ENCODE measurements at places on chromosomes 2 and 18. TPM values are rescaled to one million over a fixed set of nuclear protein-coding genes. Genes with fewer than 3 reads are reported as not detected.

The REG3A gene
- not detected for total RNA-seq

The TCF23 gene
- not detected for total RNA-seq

The COPS8 gene
- 86.7 TPM for total RNA-seq

The COL4A4 gene
- 3.0 TPM for total RNA-seq

The ANKRD30B gene
- not detected for total RNA-seq

The RAX gene
- total RNA-seq: not detected

The DNMT3A gene
- total RNA-seq: 24.9 TPM

The NT5DC4 gene
- not detected for total RNA-seq

The INPP1 gene
- total RNA-seq: 12.4 TPM

The CD8B gene
- 0.62 TPM for total RNA-seq

The ZRANB3 gene
- total RNA-seq: 1.4 TPM

GRCh38 chr18:22900558-22901238 is 32.4 kb upstream of the RBBP8 start:
- no peak for DNase-seq

DNA sequence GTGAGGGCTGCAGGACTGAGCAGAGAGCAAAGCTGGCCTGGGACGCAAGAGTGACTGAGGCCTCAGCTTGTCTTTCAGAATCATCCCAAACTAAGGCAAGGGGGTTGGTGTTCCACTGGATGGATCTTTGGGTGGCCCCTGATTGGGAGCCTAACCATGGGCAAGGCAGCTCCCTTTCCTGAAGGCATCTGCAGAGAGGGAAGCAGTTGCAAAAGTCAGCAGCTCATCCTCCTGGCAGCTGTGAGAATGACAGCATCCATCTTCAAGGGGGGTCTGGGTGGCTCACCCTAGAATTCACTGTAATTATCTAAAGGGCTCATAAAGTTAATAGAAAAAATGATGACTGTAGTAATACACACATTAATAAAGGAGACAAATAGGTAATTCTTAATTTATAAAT is 46.5 kb upstream of the RAB31 start:
- no peak for DNase-seq

DNA sequence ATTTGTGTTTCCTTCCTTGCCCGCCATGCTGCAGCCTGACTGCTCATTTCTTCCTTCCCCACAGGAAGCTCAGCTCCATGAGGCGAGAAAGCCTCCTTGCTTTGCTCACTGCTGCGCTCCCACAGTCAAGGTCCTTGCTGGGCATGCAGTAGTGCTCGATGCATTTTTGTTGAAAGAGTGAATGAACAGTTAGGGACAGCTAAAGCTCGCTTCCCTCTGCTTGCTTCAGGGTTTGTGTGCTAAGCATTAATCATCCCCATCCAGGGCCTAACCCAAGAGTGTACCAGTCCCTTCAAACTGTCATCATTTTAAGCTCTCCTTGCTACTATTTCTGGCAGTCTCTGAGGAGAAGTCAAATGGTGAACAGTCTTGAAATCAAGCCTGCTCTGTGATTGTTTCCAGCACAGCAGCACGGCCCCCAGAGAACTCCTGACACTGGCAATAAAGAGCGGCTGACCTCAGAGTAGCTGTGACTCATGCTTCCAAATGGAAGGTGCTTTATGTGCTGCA is 171.7 kb upstream of the SOX11 start:
- no peak for DNase-seq

- DNase-seq: no peak
These were observed 308.6 kb downstream of the PIEZO2 start for GRCh38 chr18:10840743-10841142.

GRCh38 chr2:170433448-170433847 is 255.5 kb downstream of the MYO3B start:
- DNase-seq: no peak

DNA sequence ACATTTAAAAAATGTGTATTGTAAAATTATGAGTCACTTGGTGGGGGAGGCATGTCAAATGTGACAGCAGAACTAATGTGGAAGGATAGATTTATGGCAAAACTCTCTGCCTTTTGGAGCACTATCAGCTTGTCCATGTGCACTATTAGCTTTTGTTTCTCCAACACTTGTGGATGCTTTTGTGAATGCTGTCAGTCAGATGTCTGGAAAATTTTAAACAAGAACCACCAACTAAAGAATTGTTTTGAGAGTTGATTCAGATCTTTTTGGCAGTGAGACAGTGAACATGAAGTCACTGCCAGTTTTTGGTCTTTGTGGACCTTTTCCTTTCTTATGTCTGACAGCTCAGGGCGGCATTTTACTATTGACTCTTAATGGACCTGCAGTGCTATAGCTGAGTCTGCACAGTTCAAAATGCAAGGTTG is 72.4 kb downstream of the KIAA1328 start:
- DNase-seq: no peak

GRCh38 chr18:60668583-60668982 is 296.0 kb upstream of the MC4R start:
- no peak for DNase-seq

DNA sequence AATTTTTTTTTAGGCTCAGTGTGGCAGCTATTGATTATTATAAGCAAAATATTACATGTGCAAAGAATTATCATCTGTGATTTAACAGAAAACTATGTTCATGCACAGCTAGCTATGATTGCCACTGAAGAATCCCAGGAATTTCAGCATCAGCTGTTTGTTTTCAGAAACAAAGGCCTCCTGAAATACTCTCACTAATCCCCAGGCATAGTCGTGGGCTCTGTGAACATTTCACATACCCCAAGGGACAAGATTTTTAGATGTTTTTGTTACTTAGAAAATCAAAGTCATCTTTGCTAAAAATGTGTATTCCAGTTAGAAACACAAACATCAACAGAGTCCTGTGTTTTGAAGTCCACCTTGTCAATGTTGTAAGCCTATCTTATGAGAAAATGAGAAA is 156.1 kb downstream of the MYO1B start:
- no peak for DNase-seq

- DNase-seq: no peak
These were observed 71.1 kb upstream of the DSC1 start for GRCh38 chr18:31233621-31234275.

GRCh38 chr2:54881759-54882158 is 158.3 kb downstream of the EML6 start:
- DNase-seq: no peak

DNA sequence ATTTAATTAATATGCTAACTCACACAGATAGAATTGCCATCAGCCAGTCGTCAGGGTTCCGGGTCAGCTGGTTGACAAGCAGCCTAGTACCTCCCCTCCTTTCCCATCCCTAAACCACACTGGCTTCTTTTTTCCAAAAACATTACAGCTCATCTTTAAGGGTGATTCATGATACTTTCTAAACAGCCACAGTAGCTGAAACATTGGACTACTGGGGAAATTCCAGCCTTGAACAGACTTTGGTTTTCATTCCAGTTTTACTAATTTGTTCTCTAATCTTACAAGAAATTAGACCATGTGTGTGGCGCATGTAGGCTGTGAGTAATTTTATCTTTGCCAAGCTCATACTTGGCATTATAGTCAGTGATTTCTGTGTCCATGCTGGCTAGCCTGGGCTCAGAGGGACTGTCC is 110.8 kb downstream of the FMNL2 start:
- no peak for DNase-seq

DNA sequence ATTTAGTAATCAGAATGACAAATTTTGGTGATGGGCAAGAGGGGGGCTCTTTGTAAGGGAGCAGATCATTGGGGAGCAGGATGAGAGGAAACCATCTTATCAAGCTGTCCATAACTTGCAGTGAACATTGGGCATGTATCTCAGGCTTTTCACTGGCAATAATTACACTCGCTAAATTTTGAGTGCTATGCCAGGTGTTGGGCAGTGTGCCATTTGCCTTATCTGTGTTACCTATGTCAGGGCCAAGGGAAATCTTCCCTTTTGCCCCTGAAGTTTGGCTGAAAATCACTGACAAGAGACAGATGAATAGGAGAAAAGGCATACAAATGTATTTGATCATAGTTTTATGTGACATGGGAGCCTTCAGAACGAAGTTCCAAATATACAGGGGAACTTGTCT is 39.0 kb downstream of the NOSTRIN start:
- DNase-seq: no peak

DNA sequence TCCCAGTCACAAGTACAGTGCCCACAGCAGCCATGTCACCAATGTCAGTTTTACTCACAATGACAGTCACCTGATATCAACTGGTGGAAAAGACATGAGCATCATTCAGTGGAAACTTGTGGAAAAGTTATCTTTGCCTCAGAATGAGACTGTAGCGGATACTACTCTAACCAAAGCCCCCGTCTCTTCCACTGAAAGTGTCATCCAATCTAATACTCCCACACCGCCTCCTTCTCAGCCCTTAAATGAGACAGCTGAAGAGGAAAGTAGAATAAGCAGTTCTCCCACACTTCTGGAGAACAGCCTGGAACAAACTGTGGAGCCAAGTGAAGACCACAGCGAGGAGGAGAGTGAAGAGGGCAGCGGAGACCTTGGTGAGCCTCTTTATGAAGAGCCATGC is 31.3 kb downstream of the COX7A2L start:
- no peak for DNase-seq

- DNase-seq: no peak
These were observed 241.0 kb downstream of the PTGR3 start for GRCh38 chr18:74967979-74968378.

GRCh38 chr18:2485983-2486382 is 85.3 kb downstream of the METTL4 start:
- no peak for DNase-seq

DNA sequence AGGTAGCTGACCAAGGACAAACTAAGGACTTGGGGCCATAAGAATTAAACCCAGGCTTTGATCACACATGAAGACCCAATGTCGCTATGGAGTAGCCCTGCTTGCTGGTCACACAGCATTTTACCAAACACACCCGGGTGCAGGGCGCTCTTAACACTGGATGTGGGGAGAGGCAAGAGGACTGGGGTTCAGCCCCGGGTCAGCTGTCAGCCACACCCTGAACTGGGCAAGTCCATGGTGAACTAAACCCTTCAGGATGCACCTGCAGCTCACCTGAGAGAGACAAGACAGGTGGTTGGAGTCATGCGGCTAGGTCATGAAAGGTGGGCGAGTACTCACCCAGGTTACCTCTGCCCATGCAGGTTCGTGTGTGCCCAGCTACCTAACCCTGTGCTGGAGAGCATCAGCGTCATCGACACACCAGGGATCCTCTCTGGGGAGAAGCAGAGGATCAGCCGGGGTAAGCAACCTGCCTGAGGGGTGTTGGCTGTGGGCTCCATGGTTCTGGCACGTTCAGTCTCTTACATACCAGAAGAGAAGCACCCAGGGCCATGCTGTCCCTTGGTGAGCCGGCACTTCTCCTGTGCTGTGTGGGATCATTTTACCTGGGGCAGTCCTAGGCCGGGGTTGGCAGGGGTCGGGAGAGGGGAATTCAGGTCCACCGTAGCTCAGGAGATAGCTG is 15.2 kb downstream of the EHD3 start:
- peak; percentile 61 for DNase-seq

- DNase-seq: no peak
These were observed 76.9 kb downstream of the WDSUB1 start for GRCh38 chr2:159209341-159210306.

DNA sequence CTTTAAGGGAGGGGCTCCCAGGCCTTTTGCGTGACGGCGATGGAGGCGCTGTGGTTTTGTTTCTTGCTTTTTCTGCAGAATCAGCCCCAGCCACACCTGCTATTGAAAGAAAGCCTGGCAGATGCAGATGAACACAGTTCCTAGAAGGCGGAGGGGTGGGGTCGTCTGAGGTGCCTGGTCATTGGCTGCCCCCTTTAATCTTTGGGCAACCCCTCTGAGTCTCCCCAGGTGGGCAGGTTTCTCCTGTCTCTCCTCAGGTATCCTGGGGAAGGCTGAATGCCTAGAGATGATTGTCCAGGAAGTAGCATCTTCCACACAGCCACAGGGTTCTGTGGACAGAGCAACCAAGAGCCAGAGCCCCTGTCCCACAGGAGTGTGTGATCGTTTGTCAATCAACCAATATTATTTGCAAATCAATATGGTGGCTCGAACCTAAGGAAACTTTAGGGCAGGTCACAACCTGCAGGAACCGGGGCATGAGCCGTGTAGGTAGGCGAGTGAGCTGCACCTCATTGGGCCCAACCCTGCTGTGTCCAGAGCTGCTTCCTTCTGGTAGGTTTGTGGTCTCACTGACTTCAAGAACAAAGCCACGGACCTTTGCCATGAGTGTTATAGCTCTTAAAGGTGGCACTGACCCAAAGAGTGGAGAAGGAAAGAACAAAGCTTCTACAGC is 104.3 kb downstream of the NDUFA10 start:
- DNase-seq: no peak

- DNase-seq: no peak
These were observed 1.0 kb downstream of the PSTPIP2 start for GRCh38 chr18:46070815-46071652.

GRCh38 chr18:9631814-9632496 is 17.6 kb upstream of the PPP4R1 start:
- DNase-seq: no peak

DNA sequence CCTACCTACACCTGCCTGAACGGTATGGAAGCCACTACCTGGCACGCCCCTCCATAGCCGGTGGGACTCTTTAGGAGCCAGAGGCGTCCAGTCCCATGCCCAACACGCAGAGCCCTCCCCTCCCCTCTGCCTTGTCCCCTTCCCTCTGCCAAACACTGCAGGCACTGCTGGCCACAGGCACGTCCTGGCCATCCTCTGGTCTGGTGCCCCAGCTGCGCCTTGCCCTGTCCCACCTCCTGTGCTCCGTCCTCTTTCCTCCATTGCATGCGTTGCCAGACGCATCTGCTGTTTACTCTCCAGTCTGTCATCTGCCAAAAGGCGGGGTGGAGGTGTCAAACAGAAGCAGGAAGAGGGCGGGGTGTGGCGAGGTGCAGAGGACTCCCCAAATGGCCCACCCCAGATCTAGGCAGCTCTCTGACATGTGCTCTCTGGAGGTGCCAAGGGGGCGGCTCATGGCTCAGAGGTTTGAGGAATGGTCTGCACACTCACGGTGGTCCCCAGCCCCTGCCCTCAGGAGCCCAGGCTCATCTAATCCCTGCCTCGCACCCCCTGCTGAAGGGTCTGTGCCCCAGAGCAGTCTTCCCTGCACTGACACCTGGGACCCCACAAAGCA is 45.1 kb downstream of the HS6ST1 start:
- peak; percentile 29 for DNase-seq

DNA sequence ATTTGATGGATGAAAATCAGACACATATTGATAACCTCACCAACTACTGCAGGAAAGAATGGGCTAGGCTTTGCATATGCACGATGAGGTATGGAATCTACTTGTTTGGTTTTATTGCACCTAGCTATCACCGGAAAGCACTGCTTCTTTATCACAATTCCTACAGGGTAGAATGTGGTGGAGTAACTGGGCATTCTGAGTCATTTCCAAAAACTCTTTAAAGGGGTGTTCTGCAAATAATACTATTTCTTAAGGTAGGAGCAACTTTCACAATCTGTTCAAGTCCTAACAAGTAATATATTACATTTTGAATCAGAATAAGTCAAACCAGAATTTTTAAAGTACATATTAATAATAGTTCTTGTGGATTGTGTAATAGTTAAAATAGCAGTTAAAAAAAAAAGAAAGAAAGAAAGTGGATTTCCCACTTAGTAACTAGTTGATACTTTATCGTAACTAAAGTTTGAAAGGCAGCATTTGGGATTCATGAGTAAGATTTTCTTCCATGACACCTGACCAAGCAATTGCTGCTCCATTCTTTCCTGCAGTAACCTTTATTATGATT is 40.5 kb downstream of the INO80C start:
- DNase-seq: no peak
